Right forelimb (tissue), 1 donor: ENCODE measurements at places on chromosomes 1 and 21.

- no peak for DNase-seq
Measured at GRCh38 chr1:49394200-49394599, 617.5 kb upstream of the BEND5 start.

GRCh38 chr1:101219924-101220870 is 16.6 kb upstream of the S1PR1 start:
- no peak for DNase-seq

GRCh38 chr1:58577654-58578030 is 590 bp upstream of the TACSTD2 start:
- no peak for DNase-seq

- DNase-seq: no peak
Measured at GRCh38 chr1:3735027-3735681, 17.1 kb upstream of the CCDC27 start.

DNA sequence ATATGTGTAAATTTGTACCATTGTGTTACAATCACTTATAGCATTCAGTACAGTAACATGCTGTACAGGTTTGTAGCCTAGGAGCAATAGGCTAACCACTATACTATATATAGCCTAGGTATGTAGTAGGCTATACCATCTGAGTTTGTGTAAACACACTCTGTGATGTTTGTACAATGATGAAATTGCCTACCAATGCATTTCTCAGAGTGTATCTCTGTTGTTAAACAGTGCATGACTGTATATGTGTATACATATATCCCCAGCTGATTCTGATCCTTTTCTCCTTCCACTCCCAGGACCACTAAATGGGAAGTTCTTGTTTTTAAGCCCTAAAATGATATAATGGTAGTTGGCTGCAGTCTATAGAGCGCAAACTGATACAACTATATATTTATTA is 7.8 kb downstream of the GNPAT start:
- DNase-seq: no peak

DNA sequence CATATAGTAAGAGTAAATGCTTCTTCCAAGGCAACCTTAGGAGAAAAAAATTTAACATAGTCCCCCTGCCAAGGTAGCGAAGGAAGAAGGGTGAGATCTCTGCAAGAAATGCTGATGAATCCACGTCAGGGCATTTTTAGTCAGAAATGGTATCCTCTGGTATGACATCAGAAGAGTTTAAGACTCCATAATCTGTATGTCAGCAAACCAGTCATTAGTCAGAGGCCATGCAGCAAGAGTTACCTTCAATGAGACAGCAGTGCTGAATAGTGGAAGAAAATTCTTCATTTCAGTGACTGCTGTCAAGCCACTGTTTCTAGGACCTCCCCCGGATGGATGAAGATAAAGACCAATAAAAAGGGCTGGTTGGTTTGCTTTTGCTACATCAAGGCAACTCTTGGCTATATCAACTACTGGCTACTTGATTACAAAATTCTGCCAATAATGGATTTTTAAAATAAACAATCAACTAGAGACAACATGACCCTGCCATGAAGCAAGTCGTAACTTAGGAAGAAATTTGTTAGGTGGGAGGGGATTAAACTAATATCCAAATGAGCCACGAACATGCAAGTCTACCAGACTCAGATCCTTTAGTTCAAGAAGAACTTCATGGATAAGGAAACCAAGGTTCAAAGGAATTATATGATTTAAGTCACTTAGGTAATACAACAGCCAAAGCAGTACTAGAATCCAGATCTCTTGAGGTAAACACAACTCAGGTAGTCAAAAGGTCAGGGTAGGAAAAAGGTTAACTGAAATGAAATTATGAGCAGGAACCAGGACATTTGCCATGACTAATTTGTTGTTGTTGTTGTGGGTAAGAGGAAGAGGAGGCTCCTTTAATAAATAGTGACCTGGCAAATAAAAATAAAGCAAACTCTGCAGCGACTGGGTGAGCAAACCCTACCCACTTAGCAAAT is 25.6 kb upstream of the GUCA2A start:
- no peak for DNase-seq

GRCh38 chr21:38388647-38389353 is 109.5 kb downstream of the ERG start:
- DNase-seq: no peak

DNA sequence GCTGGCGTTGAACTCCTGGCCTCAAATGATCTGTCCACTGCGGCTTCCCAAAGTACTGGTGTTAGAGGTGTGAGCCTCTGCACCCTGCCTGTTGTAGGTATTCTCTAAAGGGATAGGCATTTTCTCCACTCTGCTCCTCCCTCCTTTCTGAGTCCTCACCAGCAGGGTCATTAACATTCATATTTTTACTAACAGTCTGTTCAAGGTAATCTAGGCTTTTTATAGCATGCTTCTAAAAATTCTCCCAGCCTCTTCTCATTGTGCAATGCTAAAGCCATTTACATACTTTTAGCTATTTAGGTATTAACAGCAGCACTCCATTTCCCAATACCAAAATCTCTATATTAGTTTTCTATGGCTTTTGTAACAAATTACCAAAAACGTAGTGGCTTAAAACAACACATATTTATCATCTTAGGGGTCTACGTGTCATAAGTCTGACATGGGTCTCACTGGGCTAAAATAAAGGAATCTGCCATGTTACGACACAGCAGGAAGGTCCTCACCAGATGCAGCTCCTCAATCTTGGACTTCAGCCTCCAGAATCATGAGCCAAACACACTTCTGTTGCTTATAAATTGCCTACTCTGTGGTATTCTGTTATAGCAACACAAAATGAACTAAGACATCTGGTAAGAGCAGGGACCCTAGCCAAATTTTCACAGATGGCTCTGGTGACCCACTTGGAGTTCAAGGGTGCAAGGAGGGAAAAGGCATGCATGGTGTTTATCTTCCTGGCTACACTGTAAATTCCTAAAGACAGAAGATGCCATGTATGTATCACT is 2.9 kb upstream of the SLC2A7 start:
- DNase-seq: no peak

GRCh38 chr1:157751283-157751682 is 25.6 kb downstream of the FCRL2 start:
- no peak for DNase-seq

DNA sequence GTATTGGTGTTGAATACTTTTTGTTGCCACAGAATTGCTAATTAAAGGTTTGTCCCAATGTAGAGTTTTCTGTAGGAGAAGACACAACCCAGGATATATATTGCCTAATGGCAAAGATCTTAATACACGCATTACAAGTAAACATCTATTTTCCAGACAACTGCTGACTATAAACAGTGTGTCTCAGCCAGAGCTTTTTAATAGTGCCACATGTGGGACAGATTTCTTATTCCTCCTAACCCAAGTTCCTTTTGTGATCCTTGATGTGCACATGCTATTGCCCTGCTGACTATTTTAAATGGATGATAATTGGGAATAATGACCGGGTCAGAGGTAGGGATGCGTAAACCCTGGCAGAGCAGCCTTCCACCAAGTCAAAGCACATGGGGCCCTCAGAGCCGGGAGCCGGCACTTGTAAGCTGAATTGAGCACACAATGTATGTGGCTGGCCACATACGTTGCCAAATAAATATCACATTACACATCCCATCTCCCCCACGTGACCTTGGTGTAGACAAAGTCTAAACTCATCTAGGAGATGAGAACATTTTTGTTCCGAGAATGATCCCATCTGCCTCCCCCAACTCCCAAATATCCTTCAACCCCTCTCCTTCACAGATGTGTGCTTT is 209.8 kb upstream of the NFIA start:
- no peak for DNase-seq

DNA sequence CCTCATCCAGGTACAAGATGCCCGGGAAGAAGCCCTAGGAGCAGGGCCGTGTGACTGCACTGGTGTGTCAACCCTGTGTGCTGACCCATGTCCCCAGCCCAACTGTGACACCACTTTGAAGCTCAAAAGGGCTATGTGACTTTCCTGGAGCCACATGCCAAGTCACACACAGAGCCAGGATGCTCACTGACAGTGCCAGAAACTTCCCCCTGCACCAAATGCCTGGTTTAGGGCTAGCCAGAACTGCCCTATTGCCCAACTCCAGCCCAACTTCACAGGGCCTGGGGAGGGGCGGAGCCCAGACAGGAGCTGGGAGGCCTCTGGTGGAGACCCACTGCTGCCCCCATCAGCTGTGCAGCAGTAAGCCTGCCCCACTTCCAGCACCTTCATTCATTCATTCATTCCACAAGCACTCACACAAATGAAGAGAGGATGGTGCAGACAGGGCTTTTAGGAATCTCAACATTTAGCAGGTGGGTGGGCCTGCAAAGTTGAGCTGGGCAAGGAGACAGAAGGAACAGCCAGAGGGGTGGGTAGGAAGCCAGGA is 36.7 kb downstream of the KCNQ4 start:
- DNase-seq: no peak

GRCh38 chr21:42360317-42360716 is 6.0 kb downstream of the TFF1 start:
- DNase-seq: no peak

DNA sequence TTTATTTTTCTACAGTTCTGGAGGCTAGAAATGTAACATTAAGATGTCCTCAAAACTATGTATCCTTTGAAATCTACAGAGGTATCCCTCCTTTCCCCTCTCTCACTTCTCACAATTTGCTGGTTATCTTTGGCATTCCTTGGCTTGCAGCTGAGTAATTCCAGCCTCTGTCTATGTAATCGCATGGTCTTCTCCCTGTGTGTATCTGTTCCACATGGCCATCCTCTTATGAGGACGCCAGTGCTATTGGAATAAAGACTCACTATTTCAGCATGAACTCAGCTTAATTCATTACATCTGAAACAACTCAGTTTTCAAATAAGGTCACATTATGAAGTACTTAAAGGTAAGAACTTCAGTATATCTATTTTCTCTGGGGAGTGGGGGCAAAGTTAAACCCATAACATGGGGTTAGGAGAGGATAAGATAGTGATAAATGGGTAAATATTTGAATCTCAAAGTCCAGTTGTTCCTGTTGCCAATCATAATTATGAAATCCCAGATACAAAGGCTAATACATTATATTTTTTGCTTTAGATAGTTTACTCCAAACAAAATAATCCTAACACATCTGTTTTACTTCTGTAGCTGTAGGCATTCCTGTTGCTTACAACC is 1290.8 kb downstream of the NCAM2 start:
- no peak for DNase-seq

- DNase-seq: peak; percentile 41
Measured at GRCh38 chr21:45644041-45644906, 749 bp downstream of the PCBP3 start.

GRCh38 chr1:34929853-34930701 is 627 bp upstream of the DLGAP3 start:
- no peak for DNase-seq

DNA sequence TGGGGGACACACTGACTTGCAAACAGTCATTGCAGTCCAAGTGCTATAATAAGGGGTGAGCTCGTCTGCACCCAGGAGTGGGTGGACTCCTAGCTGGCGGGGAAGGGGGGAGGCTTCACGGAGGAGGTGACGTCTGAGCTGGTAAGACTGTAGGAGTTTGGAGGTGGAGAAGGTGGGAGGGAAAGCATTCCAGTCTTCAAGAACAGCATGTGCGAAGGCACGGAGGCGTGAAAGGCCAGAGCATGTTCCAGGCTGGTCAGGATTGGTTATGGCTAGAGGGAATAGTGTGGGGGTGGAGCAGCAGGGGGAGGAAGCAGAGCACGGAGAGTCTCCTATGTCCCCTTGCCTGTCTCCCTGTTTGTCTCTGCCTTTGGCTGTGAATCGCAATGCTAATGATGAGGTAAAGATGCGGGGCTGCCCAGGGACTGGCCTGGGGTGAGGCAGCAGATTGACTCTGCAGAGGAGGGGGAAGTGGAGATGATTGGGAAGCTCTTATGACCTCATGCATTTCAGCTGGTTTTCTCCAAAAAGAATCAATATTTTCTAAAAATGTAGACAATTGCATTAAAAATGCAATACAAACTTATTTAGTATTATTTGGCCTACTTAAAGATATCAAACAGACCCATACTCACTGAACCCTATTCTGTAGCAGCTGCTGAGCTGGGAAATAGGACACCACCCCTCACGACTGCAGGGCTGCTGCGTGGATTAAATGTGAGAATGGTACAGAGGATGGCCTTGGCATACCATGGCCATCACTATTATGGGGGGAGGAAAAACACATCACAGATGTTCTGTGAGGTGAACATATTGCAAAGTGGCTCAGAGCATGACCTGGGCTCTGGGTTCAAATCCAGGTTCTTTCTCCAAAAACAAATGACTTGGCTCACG is 2.6 kb upstream of the ZNF436 start:
- DNase-seq: no peak

DNA sequence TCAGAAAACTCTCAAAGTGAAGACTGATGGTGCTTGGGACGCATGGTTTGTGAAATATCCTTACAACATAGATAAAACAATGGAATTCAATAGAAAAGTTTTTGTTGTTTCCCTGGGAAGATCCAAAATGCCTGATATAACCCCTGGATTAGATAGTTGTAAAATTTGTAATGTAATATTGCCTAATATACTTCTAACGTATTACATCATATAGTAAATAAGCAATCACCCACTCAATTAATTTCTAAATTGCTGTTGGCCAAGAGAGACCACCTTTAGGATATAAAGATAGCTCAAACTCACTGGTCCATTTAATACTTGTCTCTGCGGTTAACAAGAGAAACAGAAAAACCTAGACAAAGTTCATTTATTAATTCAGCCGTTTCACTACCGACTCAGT is 42.2 kb downstream of the TTC13 start:
- DNase-seq: no peak

- DNase-seq: no peak
Measured at GRCh38 chr1:218670875-218671274, 325.7 kb downstream of the TGFB2 start.

DNA sequence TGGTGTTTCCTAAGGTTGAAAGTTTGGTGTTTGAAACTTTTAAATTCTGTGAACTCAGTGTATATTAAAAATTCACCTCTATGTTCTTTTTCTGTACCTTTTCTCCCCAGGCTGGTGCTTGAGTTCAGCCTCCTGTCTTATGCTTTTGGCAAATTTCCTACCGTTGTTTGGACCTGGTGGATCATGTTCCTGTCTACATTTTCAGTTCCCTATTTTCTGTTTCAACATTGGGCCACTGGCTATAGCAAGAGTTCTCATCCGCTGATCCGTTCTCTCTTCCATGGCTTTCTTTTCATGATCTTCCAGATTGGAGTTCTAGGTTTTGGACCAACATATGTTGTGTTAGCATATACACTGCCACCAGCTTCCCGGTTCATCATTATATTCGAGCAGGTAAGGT is 24.9 kb upstream of the AXDND1 start:
- DNase-seq: no peak

- no peak for DNase-seq
Measured at GRCh38 chr1:24309762-24310485, 9.2 kb upstream of the GRHL3 start.
